Stimulated activated CD4-positive, alpha-beta T cell treated with anti-CD3 and anti-CD28 coated beads, Interleukin-12 subunit alpha, Interleukin-12 subunit beta, amount 100 ng/mL, for 24 hours (primary cell): ENCODE measurements at places on chromosomes 12 and 14.
A peak's percentile ranks its signal among the peaks of the same experiment; 100 is the strongest.

DNA sequence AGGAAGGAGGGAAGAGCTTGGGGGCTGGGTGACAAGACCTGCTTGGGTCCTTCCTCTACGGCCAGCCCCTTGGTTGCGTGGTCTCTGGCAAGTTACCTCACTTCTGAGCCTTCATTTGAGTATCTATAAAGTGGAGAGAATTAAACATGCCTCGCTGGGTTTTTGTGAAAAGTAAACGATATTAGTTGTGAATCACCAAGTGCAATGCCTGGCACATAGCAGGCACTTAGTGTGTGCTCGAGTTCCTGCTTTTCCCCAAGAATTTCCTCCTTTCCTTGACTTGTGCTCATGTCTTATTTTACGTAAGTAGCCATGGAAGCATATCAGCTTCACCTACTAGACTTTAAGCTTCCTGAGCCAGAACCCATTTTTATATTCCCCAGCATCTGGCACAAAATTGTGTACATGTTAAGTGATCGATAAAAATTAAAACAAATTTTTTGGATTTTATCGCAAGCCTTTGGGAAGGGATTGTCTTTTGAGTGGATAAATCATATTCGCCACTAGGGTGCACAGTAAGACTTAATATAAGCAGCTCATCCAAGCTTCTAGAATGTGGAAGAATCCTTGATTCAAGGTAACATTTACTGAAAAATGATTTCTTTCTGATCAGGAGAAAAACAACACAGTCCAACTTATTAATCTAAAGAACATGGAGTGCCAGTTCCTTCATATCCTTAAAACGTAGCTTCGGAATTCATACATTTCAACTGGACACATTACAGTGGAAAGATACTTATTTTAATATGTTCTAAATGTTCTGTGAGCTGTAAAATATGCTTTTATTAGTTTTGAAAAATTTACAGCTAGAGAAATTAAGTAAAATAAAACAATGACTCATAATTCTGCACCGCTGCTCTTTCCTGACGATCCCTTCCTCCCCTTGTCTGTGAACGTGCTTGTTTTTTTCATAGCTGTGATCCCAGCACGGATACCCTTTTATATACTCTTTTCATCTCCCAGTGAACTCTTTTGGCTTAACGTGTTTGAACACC, 62.0 kb downstream of the SLC25A47 start:
- no peak for DNase-seq

GRCh38 chr12:59396519-59396918, 199.3 kb upstream of the SLC16A7 start:
- DNase-seq: no peak

DNA sequence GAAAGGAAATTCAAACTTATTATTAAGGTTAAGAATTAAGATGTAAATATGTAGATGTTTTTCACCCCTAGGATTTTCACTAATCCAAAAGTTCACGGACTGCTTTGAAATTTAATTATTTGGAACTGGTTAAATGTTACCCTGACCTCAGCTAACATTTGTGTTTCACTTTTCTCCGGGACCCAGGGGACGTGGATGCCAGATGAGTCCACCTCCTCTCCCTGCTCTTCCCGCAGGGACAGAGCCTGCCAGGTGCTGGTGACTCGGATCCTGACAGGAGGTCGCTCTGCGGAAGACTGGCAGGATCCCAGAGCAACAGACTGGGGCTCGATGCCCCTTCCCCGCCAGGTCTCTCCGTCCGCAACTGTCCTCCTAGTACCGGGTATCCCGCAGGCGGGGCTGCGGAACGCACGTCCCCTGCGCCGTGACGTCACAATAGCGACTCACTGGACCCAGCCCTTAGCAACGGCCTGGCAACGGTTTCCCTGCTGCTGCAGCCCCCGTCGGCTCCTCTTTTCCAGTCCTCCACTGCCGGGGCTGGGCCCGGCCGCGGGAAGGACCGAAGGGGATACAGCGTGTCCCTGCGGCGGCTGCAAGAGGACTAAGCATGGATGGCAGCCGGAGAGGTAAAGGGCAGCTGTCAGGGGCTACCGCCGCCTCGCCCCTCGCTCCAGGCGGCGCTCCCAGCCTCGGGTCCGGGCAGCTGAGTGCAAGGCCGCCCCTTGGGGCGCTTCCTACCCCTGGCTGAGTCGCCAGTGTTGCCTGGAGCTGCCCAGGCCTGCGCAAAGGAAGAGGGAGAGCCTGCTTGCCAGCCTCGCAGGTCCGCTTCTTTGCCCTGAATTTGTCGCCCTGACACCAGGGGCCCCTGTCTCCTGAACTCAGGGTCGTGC, at the start of gene SPATA7:
TSS of gene SPATA7 (plus strand) at position 446 of the 890 bp plus-strand sequence. CDS start at position 608, 162 bp downstream.
- peak; percentile 72 for DNase-seq

DNA sequence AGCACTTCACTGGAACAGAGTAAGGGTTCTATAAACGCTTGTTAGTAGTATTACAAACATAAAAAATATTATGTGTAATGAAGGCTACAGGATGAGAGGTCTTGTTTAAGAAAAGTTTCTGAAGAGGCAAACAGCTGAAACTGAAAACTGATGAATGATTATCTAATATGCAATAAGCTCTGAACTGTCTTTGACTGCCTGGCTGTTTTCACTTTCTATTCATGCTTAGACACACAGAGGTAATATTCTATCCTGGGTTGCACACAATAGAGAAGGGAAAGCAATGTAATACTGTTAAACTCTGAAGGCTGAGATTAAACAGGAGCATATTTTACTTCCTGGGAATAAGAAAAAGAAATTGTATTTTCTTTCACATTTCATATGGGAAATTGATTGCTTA, 251.3 kb downstream of the ALX1 start:
- DNase-seq: no peak

GRCh38 chr12:124605883-124606774, 38.7 kb upstream of the NCOR2 start:
- DNase-seq: no peak

GRCh38 chr12:85275374-85275773, 4.6 kb upstream of the ALX1 start:
- no peak for DNase-seq

- DNase-seq: no peak
Measured at GRCh38 chr14:68534276-68534675, 258.6 kb downstream of the ZFP36L1 start.

- DNase-seq: no peak
Measured at GRCh38 chr12:94990222-94990621, 13.3 kb downstream of the NDUFA12 start.

- DNase-seq: no peak
Measured at GRCh38 chr14:69428289-69428998, 30.0 kb downstream of the SLC39A9 start.

DNA sequence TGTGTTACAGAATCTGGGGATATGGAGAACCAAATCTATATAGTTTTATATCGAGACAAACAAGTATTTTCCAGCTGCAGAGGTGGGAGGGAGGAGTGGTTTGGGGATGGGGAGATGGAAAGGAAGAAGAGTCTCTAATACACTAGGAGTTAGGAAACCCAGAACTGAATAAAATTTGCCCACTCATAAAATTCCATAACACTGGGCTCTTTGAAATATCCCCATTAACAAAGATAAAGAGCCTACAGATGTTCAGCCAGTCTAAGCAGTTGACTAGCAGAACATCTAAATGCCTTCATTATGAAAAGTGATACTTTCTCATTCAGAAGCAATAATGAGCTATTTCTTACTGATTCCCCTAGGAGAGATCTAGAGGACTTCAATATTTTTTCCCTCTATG, 151.7 kb upstream of the GZMB start:
- no peak for DNase-seq

DNA sequence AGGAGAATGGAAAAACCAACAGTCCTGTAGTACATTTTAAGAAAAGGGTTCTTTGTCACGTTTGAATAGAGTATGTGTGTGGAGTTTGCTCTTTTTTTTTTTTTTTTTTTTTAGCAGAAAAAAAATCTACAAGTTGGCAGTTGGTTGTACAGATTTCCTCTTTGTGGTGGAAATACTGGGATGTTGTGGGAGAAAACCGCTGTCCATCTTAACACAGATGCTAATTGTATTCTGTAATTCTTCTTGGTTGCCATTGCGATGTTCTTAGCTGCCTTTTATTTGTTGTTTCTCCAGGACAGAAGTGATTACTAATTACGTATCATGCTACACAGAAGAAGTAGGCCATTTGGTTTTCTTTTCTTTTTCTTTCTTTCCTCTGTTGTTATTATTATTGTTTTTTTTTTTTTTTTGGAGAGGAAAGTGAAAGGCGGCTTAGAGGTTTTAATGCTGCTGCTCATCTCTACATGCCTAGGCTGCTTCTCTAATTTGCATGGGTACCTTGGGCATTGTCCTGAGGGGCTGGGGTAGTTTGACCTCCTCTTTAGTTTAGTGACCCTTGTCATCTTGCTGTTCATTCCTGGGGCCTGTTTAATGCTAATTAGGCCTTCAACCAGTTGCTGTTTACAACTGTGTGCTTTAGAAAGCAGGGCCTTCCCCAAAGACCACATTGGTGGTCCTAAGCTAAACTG, 94.7 kb downstream of the TMTC2 start:
- DNase-seq: no peak

DNA sequence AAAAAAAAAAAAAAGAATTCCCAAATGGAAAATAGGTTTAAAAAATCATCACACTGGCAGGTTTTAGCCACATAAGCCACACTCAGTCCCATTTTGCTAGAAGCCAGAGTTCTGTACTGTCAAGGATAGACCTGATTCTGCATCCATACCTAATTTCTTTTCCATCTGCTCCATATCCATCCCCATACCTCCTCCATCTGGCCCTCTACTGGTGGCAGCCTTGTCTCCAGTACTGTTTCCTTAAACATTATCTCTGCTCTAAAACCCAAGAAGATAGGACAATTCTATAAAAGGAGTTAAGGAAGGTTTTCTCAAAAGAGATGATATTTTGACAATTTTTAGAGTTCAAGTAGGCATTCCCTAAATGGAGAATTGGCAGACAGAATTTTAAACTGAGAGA, 26.0 kb upstream of the RXYLT1 start:
- no peak for DNase-seq

DNA sequence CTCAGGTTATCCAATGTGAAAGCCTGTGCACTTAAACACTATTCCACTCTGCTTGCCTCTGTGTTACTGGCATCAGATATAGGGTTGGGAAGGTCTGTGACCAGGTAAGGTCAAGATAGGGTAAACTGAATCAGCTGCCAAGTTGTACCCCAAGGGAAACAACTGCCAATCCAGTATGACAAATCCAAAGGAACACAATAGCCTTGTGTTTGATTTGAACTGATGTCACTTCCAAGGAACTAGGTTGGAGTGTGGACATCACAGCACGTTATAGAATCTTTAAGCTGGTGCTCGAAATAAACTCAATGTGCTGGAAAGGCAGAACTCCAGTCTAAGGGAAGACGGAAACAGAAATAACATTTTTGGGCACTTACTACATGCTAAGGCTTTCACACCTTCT, 223.4 kb upstream of the BTG1 start:
- no peak for DNase-seq
